ENCODE measurements at places on chromosomes 2 and 18.

DNA sequence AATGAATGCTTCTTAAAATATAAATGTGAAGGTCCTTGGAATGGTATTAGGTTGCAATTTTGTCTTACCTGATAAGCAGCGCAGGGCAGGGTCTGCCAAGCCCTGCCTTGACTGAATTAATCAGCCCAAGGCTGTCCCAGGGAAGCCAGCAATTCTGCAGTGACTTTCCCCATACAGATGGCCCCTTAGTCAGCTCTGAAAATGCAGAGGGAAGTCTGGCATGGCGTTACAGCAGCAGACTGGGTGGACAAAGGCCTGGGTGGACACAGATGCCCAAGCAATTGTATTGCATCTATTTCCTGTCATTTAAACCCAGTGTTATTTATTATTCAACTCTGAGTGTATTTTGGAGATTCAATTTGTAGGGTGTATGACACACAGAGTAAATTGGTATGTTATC is 56.6 kb upstream of the NOL4 start:
- DNase-seq: no peak

GRCh38 chr2:239258248-239258647 is 142.6 kb downstream of the HDAC4 start:
- no peak for DNase-seq

DNA sequence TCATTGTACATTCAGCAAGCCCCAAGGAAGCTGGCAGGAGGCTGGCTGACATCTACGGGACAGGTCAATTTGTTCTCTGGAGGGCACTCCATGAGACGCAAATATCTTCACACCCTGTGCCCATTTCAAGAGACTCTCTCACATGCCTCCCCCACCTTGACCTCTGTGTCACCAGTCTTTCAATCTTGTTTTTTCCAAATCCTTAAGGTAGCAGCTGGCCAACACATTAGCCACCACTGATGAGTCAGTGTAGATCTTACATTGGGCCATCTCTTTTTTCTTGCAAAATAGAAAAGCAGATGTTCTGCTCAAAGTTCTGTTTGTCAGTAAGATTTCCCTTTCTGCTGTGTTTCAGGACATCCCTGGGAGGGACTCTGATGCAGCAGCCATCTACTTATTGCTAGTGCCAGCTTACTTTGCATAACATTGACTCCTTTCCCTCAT is 1.7 kb upstream of the DPP4 start:
- no peak for DNase-seq

GRCh38 chr18:11553098-11553940 is 56.1 kb upstream of the SLC35G4 start:
- DNase-seq: peak; percentile 11

- no peak for DNase-seq
Measured at GRCh38 chr2:128651000-128651399, 332.3 kb upstream of the HS6ST1 start.

Data from DMS 273 treated with DMSO at 0.1 percent for 48 hours (cell line).